Neural progenitor cell (in vitro differentiated cells): ENCODE measurements at places on chromosomes 12 and 14. TPM values are rescaled to one million over a fixed set of nuclear protein-coding genes. Genes with fewer than 3 reads are reported as not detected.

Gene SIX1
- total RNA-seq: 0.28 TPM in 1 of 2 replicates, not detected in the other

Gene SDR9C7
- total RNA-seq: 0.28 and 0.32 TPM in 2 replicates

Gene FAM222A
- total RNA-seq: 2.5 and 10.6 TPM in 2 replicates

Gene ITGA5
- 37.7 and 70.8 TPM in 2 replicates for total RNA-seq

Gene ASCL1
- 0.21 TPM in 1 of 2 replicates, not detected in the other for total RNA-seq

Gene PTPRO
- 3.7 and 5.8 TPM in 2 replicates for total RNA-seq

Gene ARHGDIB
- not detected in 2 replicates for total RNA-seq

Gene SRSF5
- total RNA-seq: 486 and 664 TPM in 2 replicates

Gene BIN2
- 0.52 TPM in 1 of 2 replicates, not detected in the other for total RNA-seq

Gene FAM90A1
- total RNA-seq: 0.09 TPM in 1 of 2 replicates, not detected in the other

Gene EXOC3L4
- not detected in 2 replicates for total RNA-seq

Gene FOXN4
- 0.25 TPM in 1 of 2 replicates, not detected in the other for total RNA-seq

Gene PROX2
- not detected in 2 replicates for total RNA-seq

Gene FGF23
- total RNA-seq: 0.58 and 0.90 TPM in 2 replicates

Gene CCDC177
- total RNA-seq: 8.6 and 19.7 TPM in 2 replicates

Gene TPPP2
- not detected in 2 replicates for total RNA-seq

Gene ASPG
- 0.87 and 1.2 TPM in 2 replicates for total RNA-seq

Gene INHBC
- total RNA-seq: 0.06 TPM in 1 of 2 replicates, not detected in the other

Gene DNAJC22
- 0.34 and 0.39 TPM in 2 replicates for total RNA-seq

Gene GPR162
- 10.0 and 27.6 TPM in 2 replicates for total RNA-seq

Gene TM9SF1
- 30.5 and 37.6 TPM in 2 replicates for total RNA-seq

Gene PSMB11
- not detected in 2 replicates for total RNA-seq

Gene DGLUCY
- total RNA-seq: 17.0 and 47.2 TPM in 2 replicates

Gene ERBB3
- 6.3 and 8.8 TPM in 2 replicates for total RNA-seq

Gene SLC25A47
- total RNA-seq: not detected in 2 replicates

Gene PTHLH
- total RNA-seq: not detected in 2 replicates

Gene ATG2B
- total RNA-seq: 11.9 and 12.3 TPM in 2 replicates
